ENCODE measurements at places on chromosomes 13 and 19.

- no peak for DNase-seq
Observed at GRCh38 chr13:43170506-43170905, 147.1 kb downstream of the DNAJC15 start.

- no peak for DNase-seq
Observed at GRCh38 chr13:95193509-95194230, 107.6 kb downstream of the ABCC4 start.

DNA sequence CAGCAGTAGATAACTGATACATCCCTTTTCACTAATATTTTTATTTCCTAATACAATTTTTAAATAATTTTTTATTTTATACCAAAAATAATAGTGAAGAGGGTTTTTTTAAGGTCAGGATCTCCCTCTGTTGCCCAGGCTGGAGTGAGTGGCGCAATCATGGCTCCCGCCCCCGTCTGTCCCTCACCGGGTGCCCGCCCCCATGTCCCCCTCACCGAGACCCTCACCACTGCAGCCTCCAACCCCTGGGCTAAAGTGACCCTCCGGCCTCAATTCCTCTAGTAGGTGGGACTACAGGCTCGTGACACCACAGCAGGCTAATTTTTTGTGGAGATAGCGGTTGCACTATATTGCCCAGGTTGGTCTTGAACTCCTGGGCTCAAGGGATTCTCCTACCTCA lies 17.8 kb upstream of the ZNF846 start:
- DNase-seq: no peak

- DNase-seq: peak; percentile 90
Observed at GRCh38 chr19:7506385-7507328, 9.2 kb upstream of the ZNF358 start.

DNA sequence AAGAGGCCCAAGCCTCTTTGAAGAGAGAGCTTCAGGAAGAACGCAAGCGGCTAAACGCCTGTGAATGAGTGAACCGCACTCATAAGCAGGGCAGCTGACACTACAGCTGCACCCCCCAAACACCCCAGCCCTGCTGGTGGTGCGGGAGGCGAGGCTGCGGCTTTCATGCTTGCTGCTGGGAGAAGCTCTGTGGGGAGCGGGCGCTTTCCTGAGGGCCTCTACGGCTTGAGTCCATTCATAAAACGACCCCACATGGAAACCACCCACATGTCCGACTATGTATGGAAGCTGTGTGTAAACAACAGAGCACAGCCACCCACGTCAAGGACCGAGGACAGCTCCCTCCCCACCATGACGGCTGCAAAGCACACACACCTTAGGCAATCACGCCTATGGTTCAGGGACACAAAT lies 5.5 kb downstream of the AP3D1 start:
- DNase-seq: no peak

DNA sequence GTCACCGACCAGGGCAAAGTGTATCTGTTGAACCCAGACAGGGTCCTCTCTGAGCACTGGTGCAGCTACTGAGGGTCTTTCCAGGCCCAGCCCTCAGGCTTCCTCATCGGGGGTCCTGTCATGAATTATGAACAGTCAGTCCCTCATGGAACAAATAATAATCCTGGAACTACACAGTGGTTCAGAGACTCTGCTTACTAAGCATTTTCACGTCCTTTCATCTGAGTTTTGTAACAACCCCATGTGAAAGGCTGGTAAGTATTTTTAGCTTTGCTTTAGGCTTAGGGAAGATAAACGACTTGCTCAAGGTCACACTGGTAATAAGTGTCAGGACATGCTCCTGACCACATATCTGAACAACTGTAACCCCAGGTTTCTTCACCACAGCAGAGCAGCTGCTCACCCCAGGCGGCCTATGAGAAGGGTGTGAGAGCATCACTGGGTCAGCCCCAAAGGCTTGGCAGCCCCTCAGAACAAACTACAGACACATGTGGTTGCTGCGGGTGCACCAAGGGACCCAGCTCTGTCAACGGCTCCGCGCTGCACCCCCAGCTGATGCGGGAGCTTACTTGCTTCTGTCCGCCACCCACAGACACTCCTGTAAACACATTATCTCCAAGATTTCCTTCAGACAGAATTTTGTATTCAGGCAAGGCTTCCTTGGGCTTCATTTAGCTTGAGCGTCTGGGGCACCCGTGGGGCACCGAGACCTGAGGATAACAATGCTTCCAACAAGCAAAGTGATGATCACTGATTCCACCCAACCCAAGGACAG lies 19.4 kb upstream of the GSX1 start:
- DNase-seq: no peak

DNA sequence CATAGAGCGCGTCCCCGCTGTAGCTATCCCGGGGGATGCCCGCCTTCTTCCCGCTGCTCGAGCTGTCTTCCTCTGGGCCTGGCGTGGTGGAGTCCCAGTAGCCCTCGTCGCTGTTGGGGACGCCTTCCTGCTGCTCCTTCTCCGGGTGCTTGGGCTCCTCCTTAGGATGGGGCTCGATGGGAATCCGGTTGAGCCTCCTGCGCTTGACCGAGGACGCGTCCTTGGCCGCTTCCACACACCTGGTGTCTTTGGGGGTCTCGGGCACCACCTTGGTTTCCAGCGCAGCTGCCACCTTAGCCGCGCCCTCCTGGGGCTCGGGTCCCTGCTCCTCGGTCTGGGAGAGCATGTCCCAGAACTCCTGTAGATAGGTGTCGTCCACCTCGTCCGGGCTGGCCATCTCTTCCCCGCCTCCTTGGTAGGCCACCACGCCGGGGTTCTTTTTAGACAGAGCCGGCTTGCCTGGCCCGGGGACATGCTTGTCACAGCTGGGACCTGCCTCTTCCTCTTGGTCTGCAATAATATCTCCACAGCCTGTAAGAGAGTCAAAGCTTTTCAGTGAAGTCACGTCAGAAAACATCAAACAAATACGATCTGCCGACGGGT lies 2.0 kb downstream of the AMER2 start:
- DNase-seq: no peak

DNA sequence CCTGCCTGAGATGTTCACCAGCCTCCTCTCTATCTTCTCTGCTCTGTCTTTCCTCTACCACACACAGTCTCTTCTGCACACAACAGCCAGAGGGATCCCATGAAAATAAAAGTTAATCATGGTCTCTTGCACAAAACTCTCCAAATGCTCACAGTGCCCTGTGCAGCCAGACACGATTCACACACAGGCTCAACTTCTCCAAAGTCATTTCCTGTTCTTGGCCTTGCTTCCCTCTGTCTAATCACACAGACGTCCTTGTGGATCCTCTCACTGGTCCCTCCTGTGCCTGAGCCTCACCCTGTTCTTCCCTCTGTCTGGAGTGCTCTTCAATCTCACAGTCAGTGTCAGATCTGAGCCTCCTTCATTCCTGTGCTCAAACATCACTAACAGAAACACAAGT lies 7.8 kb downstream of the SIGLEC12 start:
- no peak for DNase-seq

GRCh38 chr19:1884291-1884718 lies 991 bp downstream of the ABHD17A start:
- no peak for DNase-seq

DNA sequence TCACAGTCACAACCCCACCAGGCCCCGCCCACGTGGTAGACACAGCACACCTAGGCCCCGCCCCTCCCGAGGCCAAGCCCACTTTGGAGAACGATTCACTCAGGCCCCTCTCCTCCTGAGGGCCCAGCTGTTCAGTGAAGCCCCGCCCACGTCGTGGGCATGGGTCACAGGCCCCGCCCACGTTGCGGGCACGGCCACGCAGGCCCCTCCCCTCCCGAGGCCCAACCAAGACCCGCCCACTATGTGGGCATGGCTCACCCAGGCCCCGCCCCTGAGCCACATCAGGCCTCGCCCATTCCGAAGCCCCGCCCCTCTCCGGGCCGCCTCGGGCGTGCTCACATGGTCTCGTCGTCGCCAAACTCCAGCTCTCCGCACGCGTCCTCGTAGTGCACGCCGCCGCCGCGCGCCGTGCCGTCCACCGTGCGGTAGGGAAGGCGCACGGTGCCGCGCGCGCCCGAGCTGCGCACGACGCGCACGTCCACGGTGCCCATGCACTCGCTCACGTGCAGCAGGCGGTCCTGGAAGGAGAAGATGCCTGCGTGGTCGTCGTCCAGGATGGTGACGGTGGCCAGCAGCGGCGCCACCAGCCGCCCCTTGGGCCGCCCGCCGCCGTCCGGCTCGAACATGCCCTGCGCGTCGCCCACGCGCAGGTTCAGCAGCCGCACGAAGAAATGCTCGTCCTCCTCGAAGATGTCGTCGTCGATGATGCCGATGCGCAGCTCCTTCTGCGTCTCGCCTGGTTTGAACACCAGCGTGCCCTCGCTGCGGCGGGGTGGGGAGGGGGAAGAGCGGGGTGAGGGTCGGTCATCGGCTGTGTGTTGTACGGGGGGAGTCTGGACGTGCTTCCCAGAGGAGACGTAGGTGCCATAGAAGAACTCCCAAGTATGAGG lies 24.0 kb downstream of the SLC8A2 start:
- peak; percentile 17 for DNase-seq

DNA sequence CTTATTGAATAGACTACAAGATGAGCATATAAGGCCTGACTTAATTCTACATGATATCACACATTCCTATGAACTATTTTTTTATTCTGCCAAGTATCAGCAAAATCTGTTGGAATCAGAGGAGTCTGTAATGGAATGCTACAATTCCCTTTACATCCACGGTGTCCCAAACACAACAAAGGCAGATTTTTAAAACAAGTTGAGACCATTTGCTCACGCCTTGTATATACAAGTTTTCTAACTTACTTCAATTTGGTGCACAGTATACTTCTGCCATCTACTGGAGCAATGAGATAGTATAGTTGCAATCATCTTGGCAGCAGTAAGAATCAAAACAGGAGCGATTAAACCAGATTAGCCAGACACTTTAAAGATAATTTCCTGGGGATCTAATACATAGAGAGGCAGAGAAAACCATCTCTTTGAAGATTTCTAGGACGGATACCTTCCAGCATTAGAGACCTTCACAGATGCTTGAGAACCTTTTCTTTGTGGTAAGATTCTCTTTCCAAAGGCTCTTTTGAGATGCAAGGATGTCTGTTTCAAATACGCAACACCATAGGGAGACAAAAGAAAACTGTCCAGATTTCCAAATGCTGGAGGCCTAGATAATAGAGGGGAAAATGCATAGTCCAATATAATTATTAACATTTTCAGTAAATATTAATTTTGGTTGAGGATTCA lies 302.0 kb upstream of the MIR17HG start:
- no peak for DNase-seq

GRCh38 chr13:39597838-39598237 lies 5.2 kb downstream of the LHFPL6 start:
- DNase-seq: peak; percentile 29

DNA sequence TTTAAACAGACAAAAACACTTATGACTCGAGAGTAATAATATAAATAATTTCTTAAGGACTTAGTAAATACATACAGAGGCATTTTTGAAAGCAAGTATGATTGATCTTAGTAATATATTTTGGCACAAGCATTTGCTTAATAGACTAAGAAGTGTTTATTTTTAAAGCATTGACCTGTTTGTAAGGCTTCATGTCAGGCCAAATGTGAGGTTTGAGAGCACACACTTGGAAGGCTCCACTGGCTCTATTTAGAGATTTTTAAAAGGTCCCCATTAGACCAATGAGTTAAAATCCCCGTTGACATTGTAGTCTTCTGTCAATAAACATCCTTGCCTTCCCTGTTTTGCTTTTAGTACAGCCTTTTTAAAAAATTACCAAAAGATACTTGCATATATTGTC lies 50.4 kb downstream of the ATP8A2 start:
- no peak for DNase-seq

GRCh38 chr19:10290876-10291553 lies 1.3 kb downstream of the ICAM5 start:
- peak; percentile 63 for DNase-seq

GRCh38 chr13:77299587-77299986 lies 27.3 kb downstream of the MYCBP2 start:
- DNase-seq: no peak

DNA sequence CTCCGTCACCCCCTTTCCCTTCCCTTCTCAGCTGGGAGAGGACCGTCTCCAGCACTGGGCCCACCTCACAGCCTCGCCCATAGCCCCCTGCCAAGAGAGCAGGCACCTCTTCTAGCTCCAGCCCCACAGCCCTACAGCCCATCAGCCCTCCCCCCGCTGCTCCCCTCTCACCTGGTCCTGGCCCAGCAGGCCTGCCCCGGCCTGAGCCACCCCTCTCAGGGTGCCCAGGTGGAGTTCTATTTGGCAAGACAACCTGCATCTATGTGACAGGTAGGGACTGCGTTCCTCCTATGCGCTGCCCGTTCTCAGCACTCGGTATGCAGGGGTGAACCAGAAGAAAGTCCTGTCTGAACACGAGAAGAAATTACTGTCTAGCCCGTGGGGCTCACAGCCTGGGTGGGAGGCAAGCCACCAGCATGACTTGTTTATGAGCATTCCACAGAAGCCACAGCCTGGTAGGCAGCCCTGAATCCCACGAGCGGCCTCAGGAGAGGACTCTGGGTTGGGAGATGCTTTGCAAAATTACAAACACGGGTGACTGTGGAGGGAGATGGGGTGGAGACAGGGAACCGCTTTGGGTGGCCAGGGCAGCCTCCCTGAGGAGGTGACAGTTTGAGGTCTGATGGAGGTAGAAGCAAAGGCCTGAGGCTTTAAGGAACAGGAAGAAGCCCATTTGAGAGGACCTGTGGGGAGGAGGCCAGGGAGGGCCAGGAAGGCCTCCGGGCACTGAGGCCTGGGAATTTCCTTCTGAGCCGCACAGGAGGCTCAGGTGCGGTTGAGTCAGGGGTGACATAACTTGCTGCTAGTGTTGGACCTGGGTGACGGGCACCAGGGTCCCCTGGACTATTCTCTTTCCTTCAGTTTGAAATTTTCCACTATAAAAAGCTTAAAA lies 1.2 kb upstream of the PLEKHF1 start:
- DNase-seq: peak; percentile 57

GRCh38 chr13:54980651-54981050 lies 1952.0 kb downstream of the OLFM4 start:
- no peak for DNase-seq

DNA sequence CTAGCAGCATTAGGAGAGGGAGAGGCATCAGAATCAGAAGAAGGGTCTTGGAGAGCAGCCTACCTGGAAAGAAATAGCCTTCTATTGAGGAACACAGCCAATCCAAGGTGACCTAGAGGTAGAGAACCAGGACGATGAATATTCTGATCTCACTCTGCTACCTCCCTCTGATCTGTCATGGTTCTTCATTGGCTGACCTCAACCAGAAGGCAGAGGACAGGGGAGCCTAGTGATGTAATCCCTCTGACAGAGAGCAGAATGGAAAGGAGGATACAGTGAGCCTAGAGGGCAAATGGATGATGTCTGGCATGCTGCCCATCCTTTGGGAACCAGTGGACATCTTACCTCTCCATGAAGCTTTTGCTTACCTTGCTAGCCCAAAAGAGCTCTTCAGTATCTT lies 3.6 kb downstream of the ZNF507 start:
- DNase-seq: no peak

DNA sequence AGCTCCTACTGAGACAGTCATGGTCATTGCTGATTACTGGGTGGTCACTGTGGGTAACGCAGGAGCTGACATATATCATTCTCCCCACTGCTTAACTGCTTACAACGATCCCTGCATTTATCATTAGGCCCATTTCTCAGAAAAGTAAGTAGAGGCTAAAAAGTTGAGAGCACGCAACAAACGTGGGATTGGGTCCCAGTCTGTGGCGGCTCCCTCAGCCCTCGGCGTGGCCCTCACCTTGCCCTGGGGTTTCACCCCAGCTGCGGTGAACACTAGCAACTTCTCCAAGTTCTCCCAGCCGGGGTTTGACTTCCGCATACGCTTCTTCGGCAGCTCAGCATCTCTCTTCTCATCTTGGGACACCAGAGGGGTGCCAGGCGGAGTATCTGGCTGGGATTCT lies 2.5 kb downstream of the PNKP start:
- no peak for DNase-seq
